ENCODE measurements at places on chromosomes 2 and 18. TPM values are rescaled to one million over a fixed set of nuclear protein-coding genes. Genes with fewer than 3 reads are reported as not detected.

The CGREF1 gene
- 0.75 TPM for polyA plus RNA-seq

The ABCA12 gene
- 0.14 TPM for polyA plus RNA-seq

The UPP2 gene
- polyA plus RNA-seq: not detected

The CCDC85A gene
- 6.1 TPM for polyA plus RNA-seq

The TMEM237 gene
- 29.2 TPM for polyA plus RNA-seq

The EDAR gene
- not detected for polyA plus RNA-seq

The PIAS2 gene
- polyA plus RNA-seq: 30.3 TPM

The MC2R gene
- 0.23 TPM for polyA plus RNA-seq

The ZNF638 gene
- polyA plus RNA-seq: 84.3 TPM

The TRIB2 gene
- 47.0 TPM for polyA plus RNA-seq

The KCNG2 gene
- 0.86 TPM for polyA plus RNA-seq

The TSPYL6 gene
- not detected for polyA plus RNA-seq

The ACMSD gene
- 0.34 TPM for polyA plus RNA-seq

The CD207 gene
- 0.27 TPM for polyA plus RNA-seq

The KYNU gene
- polyA plus RNA-seq: 0.76 TPM

The ZBTB14 gene
- 10.1 TPM for polyA plus RNA-seq

The TGFA gene
- 0.57 TPM for polyA plus RNA-seq

The ABCG8 gene
- 0.10 TPM for polyA plus RNA-seq

The CCDC74A gene
- polyA plus RNA-seq: 2.0 TPM
